ENCODE measurements at places on chromosomes 5 and 9. TPM values are rescaled to one million over a fixed set of nuclear protein-coding genes. Genes with fewer than 3 reads are reported as not detected.

The CCDC69 gene
- 2.4 TPM for total RNA-seq

The ZNF346 gene
- 17.3 TPM for total RNA-seq

The NME5 gene
- 1.1 TPM for total RNA-seq

The ALDH1A1 gene
- 1,079 TPM for total RNA-seq

The DRD1 gene
- total RNA-seq: not detected

The POLE3 gene
- total RNA-seq: 34.0 TPM

The OR1J2 gene
- not detected for total RNA-seq

The GFRA3 gene
- total RNA-seq: not detected

The TMOD1 gene
- 0.65 TPM for total RNA-seq

The BARHL1 gene
- total RNA-seq: not detected

The OR1L1 gene
- total RNA-seq: not detected

The SLC45A2 gene
- under 0.01 TPM for total RNA-seq

The LMX1B gene
- total RNA-seq: not detected

The RNF20 gene
- 22.2 TPM for total RNA-seq

The NIM1K gene
- not detected for total RNA-seq

The GRAMD2B gene
- total RNA-seq: 9.4 TPM

The ARID3C gene
- total RNA-seq: under 0.01 TPM
